Motor neuron (in vitro differentiated cells): ENCODE measurements at places on chromosomes 11 and 22. TPM values are rescaled to one million over a fixed set of nuclear protein-coding genes. Genes with fewer than 3 reads are reported as not detected.

GRCh38 chr11:123481640-123482039 lies 51.6 kb downstream of the GRAMD1B start:
- no peak for ATAC-seq

- ATAC-seq = peak; percentile 99
Measured at GRCh38 chr11:114774599-114775361, 96.5 kb downstream of the NXPE2 start.

DNA sequence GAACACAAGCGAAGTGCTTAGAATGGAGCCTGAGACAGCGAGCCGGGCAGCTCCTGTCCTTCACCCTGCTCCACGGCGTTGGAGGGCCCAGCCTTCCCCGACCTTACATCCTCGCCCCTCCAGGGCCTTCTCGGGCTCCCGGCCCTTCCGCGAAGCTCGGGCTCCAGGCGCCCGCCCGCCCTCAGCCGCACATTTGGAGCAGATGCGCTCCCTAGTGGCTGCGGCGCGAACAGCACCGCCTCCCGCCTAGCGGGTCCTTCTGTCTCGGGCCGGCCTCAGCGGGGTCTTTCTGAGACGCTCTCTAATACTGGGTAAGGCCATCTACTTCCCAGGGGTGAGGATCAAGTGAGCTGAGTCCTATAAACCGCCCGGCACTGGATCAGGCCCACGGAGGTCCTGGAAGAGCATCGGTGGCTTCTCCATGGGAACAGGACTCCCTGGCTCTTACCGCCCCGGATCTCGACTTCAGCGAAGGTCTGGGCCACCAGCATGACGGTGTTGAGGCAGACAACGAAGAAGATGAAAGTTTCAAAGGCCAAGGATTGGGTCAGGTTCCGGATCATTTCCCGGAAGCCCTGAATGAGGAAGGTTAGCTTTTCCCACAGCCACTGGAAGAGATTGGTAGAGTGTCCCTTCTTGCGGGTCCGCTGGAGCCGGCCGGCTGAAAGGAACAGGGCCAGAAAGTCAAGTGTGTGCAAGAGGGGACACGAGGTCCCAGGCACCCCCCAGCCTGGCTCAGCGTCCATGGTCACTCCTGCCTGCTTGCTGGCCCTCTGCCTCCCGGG lies 3.7 kb downstream of the CATSPER1 start:
- peak; percentile 69 for ATAC-seq

HMOX1 gene
- 14.5 and 18.0 TPM in 2 replicates for total RNA-seq

APOL5 gene
- total RNA-seq = not detected in 2 replicates

HEPN1 gene
- total RNA-seq = not detected in 2 replicates

FOLH1 gene
- total RNA-seq = 0.98 and 1.9 TPM in 2 replicates
